ENCODE measurements at places on chromosomes 2 and 18.

DNA sequence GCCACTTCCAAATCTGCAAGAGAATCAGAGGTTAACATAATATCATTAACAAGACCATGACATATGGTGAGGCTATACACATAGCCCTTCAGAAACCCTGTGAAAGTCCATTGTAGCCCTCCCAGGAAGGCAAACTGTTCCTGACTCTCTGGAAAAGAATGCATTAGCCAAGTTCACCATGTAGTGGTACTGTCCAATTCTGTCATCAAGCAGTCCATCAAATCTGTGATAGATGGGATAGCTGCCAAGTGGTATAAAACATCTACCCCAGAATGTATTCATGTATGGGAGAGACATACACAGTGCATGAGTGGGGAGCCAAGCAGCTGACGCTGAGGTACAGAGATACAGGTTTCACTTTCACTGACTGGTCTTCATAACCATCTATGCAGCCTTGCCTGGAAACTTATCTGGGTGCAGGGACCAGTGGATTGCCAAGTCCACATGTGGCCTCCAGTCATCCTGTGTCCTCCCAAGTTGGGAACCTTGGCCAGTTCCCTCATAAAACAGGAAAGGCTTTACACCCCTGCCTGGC, 281.1 kb downstream of the MBD2 start:
- DNase-seq: no peak

DNA sequence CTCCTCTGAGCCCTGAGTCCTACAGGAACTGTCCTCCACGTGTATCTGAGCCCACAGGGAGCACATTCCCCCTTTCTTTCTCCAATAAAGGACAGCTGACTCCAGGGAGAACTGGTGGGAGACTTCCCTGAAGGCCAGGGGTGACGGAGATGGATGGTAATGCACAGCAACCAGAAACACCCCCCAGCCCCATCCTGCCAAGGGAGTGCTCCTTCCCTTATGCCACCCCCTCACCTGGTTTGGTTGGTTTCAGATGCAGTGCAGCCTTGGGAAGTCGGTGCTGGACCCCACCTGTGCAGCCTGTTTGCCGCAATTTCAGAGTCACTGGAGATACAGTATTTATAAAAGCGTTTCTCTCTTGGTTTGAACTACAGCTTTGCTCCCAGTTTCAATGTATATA, 24.0 kb downstream of the GPR55 start:
- no peak for DNase-seq

DNA sequence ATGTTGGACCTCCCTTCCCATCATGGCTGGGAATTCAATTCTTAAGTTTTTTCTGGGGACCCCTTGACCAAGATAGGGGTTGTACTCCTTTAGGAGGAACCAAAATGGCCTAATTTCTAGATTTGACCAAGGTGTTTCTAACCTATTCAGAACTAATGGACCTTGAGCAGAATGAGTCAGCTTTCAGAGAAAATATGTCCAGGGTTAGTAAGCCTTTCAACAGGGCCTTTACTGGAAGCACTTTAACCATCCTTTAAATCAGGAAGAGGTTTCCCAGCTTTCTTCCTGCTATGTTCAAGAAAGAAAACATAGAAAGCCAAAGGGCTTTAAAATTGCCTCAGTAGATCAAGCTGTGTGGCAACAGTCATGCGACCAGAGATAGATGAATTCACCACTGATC, 1184.9 kb upstream of the ACVR2A start:
- no peak for DNase-seq

GRCh38 chr2:219508971-219509779, 5.1 kb upstream of the ASIC4 start:
- no peak for DNase-seq

- no peak for DNase-seq
These were observed 169.3 kb upstream of the NXPH2 start for GRCh38 chr2:138949517-138949916.

GRCh38 chr18:36706134-36706881, 122.5 kb downstream of the TPGS2 start:
- DNase-seq: no peak

DNA sequence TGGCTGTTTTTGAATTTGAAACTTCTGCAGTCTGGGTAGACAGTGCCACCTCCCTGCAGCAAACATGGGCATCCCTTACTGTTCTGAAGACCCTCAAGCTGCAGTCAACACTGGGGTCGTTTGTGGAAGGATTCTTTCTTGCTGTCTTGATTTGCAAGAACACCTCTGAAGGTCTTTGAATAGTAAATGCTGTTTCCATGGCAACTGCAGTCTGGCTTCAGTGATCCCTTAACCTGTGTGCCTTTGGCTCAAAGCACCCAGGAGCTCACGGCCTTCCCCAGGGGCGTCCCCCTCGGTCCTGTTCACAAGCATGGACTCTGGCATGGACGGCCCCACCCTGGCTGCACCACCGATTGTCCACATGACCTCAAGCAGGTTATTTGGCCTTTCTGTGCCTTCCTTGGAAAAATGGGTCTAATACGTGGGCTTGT, 38.3 kb downstream of the LRRFIP1 start:
- DNase-seq: no peak

- DNase-seq: no peak
These were observed 254.4 kb downstream of the ZNF521 start for GRCh38 chr18:25097569-25098056.

DNA sequence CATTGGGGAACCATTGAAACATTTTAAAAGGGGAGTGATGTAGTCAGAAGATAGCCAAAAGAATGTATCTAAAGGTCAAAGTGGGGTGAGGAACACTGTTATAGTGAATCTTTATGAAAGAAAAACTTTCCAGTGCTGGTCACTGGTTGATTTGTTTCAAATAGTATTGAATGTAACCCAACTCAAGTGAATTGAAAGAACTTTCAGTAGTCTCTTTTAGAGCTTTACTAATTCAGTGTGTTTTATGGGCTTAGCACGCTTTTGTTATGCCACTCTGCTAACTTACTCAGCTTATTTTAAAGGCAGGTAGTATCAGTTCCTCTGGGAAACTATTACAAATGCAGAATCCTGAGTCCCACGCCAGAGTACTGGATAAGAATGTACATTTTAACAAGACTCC, 57.3 kb downstream of the GTF2A1L start:
- no peak for DNase-seq

- no peak for DNase-seq
These were observed 30.5 kb downstream of the FOSL2 start for GRCh38 chr2:28422908-28423741.

GRCh38 chr2:24231461-24231881, 56.6 kb downstream of the FAM228A start:
- DNase-seq: no peak

DNA sequence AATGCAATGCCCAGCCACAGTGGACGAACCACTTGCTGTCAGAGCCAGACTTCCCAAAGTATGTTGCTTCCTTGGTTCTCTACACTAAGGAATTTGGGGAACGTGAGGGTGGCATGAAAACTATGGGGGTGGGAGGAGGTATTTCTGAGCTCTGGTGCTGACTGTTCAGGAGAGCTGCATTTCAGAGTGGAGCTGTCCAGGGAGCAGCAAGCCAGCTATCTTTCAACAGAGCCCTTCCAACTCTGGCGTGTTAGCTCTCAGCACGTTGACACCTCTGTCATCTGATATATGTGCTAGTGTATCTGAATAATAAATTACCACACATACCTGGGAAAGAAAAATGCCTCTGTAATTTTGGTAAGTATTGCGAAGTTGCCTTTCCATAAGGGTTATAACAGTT, 66.1 kb downstream of the SAP130 start:
- no peak for DNase-seq

DNA sequence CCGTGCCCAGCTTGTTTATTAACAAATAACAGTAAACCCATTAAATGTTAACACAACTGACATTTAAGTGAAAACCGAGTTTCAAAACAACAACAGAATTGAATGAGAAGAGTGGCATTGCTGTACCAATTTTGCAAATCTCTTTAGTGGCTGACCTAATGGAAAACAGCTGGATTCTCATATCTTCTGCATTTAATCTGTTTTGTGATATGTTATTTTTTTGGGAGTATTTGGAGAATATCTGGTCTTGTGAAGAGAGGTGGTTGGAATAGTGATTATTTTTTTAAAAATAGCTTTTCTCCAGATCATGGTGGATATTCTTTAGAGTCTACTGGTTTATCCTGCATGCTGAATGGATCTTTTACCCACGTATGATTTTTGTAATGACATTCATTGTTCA, 51.1 kb downstream of the TAF4B start:
- DNase-seq: no peak

GRCh38 chr2:67842375-67842959, 220.3 kb downstream of the C1D start:
- DNase-seq: no peak

DNA sequence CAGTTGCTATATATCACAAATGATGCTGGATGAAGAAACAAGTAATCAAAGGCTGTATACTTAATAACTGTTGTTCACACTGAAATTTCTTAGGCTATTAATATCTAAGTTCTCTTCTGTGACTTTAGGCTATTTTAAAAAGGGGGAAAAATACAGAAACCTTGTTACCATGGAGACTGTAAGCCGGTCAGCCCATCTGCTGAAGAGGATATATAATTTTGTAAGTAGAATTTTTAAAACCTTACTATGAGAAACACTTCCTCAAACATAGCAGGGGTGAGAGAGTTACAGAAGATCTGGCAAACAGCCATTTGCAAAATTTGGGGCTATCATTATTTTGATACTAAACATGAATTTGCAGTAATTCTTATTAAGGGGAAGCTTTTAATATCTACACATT, 27.8 kb downstream of the CACNB4 start:
- no peak for DNase-seq

- no peak for DNase-seq
These were observed 51.1 kb downstream of the CAPN13 start for GRCh38 chr2:30756051-30756719.

GRCh38 chr18:60936101-60936500, 397.1 kb upstream of the CDH20 start:
- DNase-seq: no peak

- no peak for DNase-seq
These were observed 55.5 kb downstream of the NCK2 start for GRCh38 chr2:105800036-105800713.

DNA sequence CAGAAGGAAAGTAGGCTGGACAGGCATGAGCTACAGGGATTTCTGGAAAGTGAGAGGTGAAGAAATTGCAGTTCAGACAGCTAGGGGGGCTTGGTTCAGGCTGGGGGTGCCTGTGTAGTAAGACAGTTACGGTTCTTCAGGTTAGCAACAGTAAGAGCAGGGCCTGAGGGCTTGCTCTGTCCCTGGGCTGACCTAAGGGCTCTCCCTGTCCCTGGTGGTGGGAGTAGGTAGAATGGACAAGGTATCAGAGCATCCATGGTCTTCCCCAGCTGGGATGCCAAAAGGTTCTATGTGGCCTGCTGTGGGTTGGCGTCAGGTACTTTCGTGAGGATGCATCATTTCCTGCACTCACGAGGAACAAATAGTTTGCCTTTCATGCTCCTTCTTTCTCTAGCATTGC, 34.6 kb upstream of the TACR1 start:
- DNase-seq: no peak

GRCh38 chr2:10375570-10376281, 72.4 kb downstream of the ODC1 start:
- no peak for DNase-seq

Measured in SHP77 treated with DMSO at 0.1 percent for 48 hours (cell line).